ENCODE measurements at places on chromosomes 4 and X.

DNA sequence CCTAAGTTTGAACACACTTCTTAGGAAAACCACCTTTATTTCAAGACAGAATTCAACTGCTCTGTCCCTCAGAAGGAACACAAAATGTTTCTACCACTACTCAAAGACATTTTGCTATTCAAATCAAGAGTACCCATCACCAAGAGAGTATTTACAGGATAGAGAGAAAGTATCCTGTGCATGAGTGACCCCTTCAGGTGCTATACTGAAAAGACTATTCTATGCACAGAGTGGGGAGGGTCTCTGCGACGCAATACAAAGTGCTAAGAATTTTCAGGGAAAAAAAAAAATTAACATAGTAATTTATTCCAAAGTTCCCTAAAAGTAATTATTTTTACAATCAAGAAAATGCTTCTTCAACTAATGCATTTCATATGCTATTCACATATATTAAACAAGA, 346.4 kb upstream of the FAM241A start:
- DNase-seq: no peak

DNA sequence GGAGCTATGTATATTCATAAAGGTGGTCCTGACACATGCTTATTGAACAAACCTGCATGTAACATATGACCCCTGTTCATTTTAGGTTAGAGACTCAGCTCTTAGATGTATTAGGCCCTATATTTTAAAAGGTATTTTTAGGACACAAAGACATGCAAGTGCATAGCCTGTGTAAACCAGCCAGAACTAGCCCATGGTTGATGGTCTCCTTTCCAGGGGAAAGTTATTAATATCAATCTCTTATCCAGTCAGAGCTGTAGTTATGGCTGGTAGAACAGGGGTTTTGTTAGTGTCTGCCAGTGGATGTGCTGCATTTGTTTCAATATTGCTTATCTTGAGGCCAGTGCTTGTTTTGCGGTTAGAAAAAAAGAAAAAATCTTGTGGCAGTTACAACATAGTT, 488.6 kb downstream of the KCTD8 start:
- no peak for DNase-seq

DNA sequence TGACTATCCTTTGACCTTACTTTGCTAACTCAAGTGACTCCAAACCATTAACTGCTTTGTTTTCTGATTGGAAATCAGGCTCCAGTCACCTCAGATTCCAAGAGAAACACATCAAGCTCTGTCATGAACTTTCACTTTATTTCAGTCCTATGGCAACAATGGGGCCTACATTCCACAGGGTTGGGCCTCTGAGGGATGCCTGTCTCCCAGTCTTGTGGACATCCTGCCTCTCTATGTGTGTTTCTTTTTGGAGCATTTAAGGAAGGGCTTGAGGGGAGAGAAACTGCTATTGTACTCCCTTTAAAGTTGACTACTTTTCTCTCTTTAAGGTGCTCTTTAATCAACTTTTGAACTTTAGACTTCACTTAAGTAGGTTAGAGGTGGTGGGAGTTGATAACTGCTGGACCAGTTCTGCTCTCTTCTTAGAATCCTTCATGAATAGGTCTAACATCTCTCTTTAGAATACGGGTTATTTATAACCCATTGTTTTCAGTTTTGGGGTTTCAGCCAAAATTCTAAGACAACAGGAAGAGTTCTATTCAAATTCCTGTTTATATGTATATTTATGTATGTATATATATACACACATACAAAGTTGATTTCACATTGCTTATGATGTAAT, 274.3 kb upstream of the NR3C2 start:
- no peak for DNase-seq

GRCh38 chr4:31134720-31135119, 414.6 kb downstream of the PCDH7 start:
- DNase-seq: no peak

GRCh38 chr4:182225257-182225852, 17.8 kb upstream of the TENM3 start:
- DNase-seq: no peak

DNA sequence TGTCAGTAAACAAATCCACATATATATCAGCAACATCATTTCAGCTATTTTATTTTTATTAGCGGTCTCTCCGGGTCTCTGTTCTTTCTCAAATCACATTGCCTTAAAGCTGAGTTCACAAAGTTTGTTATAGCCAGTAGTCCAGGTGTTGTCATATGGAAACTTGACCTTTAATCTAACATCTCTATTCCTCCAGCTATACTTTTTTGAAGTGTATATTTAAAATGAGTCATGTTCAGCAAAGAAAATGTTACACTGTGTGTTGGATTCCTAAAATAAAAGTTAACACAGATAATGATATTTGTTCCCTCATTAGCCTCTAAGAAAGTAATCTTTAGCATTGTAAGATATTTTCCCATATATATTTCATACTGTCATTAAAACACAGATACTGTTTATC, 63.6 kb downstream of the SMARCAD1 start:
- DNase-seq: no peak

- DNase-seq: no peak
Measured at GRCh38 chr4:181601103-181601502, 642.1 kb upstream of the TENM3 start.

- DNase-seq: no peak
Measured at GRCh38 chr4:186189656-186190055, 1.7 kb upstream of the CYP4V2 start.

- no peak for DNase-seq
Measured at GRCh38 chrX:38988301-38988700, 187.0 kb downstream of the MID1IP1 start.

DNA sequence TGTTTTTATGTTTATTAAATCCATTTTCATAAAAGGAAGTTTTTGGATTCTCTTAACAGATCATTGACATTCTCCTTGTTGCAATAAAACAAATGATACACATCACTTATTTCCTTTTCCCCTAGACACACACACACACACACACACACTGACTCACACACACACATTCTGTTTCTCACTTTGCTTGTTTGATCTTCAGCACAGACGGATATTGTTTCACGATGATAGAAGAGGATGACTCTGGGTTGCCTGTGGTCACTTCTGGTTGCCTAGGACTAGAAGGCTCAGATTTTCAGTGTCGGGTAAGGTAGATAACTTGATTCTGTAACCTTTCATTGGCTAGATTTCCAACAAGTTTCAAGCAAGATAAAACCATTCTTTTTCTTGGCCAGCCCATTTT, 356.8 kb downstream of the BMPR1B start:
- DNase-seq: no peak

- DNase-seq: no peak
Measured at GRCh38 chr4:119921830-119922229, 144.8 kb downstream of the MAD2L1 start.

- no peak for DNase-seq
Measured at GRCh38 chrX:37958525-37959211, 47.7 kb upstream of the SYTL5 start.

DNA sequence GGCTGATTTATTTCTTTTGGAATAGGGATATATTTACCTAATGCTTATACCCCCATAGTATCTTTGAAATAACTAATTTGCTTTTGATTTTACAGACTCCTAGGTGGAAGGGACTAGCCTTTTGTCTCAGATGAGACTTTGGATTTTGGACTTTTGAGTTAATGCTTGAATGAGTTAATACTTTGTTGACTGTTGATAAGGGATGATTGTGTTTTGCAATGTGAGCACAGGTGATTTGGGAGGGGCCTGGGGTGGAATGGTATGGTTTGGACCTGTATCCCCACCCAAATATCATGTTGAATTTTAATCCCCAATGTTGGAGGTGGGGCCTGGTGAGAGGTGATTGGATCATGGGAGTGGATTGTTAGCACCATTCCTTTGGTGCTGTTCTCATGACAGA, 117.4 kb upstream of the ZC4H2 start:
- no peak for DNase-seq

GRCh38 chr4:103449296-103450023, 251.3 kb upstream of the CENPE start:
- DNase-seq: no peak
